Left kidney (tissue), 8 donors: ENCODE measurements at places on chromosomes 7 and 10. TPM values are rescaled to one million over a fixed set of nuclear protein-coding genes. Genes with fewer than 3 reads are reported as not detected.

GIMAP4 gene
- polyA plus RNA-seq: 26.3 TPM

STEAP1B gene
- polyA plus RNA-seq: 1.6 TPM

SPACDR gene
- polyA plus RNA-seq: 1.2 TPM

GIMAP1 gene
- 2.4 TPM for polyA plus RNA-seq

DNA sequence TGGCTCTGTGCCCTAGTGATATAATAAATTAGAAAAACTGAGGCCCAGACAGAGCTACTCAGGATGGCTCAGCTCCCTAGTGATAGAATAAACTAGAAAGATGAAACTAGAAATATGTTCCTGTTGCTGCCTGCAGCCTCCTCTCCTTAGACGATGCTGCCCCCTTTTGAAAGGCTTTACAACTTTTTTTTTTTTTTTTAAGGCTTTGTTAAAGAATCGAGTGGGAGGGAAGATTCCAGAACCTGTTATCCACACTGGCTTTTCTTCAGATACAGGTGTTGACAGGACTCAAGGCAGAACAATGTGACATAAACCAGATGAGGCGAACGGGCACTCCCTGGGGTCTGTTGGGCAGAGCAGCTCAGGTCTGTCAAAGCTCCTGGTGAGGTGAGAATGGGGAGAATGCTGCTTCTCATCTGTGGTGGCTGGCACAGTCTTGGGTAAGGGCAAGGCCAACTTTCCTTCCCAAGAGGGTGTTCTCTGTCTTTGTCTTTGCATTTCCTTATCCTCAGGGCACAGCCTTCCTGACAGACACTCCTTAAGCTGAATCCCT is 175.1 kb downstream of the COBL start:
- DNase-seq: no peak

GRCh38 chr7:7002418-7003062 is 176.5 kb upstream of the CCZ1B start:
- DNase-seq: no peak

- DNase-seq: no peak
Observed at GRCh38 chr10:3067118-3067858, at the start of gene PFKP. Gene PFKP (plus strand): TSS chr10:3067548. CDS start chr10:3067596, 48 bp downstream.

DNA sequence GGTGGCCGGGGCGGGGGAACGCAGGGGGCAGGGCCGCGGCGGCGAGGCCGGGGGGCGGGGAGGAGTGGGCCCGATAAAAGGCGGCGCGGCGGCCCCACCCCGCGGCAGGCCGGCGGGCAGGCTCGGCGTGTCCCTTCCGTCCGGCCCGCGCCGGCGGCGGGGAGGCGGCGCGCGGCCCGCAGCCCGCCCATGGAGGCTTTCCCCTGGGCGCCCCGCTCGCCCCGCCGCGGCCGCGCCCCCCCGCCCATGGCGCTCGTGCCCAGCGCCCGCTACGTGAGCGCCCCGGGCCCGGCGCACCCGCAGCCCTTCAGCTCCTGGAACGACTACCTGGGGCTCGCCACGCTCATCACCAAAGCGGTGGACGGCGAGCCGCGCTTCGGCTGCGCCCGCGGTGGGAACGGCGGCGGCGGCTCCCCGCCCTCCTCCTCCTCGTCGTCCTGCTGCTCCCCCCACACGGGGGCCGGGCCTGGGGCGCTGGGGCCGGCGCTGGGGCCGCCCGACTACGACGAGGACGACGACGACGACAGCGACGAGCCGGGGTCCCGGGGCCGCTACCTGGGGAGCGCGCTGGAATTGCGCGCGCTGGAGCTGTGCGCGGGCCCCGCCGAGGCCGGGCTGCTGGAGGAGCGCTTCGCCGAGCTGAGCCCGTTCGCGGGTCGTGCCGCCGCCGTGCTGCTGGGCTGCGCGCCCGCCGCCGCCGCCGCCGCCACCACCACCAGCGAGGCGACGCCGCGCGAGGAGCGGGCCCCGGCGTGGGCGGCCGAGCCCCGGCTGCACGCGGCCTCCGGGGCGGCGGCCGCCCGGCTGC is at the start of gene NANOS1:
Gene NANOS1, plus strand, starts transcription at position 102 of the 808 bp plus-strand sequence. Its CDS starts 88 bp downstream, at position 190.
- DNase-seq: peak; percentile 7

- no peak for DNase-seq
Observed at GRCh38 chr10:125343118-125343925, 183.0 kb upstream of the CTBP2 start.

- no peak for DNase-seq
Observed at GRCh38 chr7:25557930-25558329, 329.6 kb upstream of the NPVF start.

DNA sequence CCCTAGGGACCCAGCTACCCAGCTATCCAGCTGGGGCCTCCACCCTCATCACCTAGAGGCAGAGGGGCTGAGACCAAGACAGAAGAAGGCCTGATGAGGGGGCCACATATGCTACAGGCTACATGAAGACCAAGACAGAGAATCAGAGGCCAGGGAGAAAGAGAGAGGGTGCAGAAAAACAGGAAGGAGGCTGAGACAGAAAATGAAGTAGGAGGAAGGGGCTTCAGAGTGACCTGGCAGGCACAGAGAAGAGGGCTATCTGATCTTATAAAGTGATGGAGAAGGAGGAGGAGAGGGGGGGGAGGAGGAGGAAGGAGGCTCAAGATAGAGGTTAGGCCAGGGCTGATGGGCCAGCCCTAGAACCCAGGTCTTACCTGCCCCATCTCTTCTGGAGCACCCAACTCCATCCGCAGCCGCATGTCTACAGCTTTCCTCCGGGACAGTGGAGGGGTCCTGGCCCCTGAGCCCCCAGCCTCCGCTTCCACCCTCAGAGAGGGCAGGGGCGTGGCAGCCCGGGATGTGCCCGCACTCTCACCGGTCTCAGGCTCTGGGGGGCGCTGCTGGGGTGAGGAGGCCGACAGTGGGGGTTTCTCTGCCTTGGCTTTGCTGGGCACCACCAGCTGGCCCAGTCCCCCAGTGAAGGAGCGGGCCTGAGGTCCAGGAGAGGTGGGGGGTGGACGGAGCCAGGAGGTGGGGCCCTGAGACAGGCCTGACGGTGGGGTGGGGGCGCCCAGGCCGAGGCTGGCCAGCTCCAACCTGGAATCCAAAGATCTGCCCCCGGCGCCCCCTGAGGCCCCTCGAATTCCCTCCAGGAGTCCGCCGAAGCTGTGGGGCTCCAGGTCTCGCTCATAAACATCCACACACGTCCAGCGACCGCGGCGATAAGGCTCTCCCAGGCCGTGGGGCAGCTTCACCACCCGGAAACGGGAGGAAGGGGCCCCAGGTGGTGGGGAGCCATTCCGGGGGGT is 1.8 kb downstream of the TSC22D4 start:
- DNase-seq: no peak
